ENCODE measurements at places on chromosomes 16 and 17. TPM values are rescaled to one million over a fixed set of nuclear protein-coding genes. Genes with fewer than 3 reads are reported as not detected.

The CFAP97D1 gene
- 0.08 TPM for polyA plus RNA-seq

The GNG13 gene
- polyA plus RNA-seq, result not detected

The CD7 gene
- 0.51 TPM for polyA plus RNA-seq

The SNAI3 gene
- polyA plus RNA-seq, result 1.0 TPM

DNA sequence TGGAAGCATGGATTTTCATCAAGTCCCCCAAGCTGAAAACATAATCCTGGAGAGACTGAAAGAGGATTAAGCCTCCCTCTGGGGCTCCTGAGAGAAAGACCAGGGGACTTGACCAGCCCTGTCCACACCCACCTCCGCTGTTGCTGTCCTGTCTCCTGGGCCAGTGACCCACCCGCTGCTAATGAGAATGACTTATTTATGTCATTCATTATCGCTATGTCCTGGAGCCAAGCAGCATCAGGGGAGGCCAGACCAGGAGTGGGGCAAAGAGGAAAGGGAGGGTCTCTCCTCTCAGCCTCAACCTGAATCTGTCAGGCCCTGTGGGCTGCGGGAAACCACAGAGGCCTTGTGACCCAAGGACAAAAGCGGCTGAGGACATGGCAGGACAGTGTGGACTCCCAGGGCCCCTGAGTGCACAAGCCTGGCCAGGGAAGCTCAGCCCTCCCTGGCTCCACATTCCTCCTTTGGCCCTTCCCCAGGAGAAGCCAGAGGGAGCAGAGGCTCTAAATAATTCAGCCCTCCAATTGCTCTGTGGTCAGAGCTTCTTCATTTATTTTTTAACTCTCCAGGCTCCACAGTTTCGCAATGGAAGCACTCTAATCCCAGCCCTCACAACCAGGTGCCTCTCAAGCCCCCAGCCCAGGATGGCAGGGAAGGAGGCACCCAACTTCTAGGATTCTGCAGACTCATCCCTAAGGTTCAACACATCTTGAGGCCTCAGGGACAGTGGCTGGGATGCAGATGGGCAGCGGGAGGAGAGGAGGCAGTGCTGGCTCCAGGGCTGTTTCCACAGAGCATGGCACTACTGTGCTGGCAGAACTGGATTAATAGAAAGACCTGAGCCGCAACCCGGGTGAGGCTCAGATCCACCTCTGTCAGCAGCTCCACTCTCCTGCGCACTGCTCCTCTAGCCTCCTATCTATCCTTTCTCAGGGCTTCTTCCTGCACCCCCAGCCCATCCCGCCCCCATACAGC lies 19.1 kb downstream of the CUEDC1 start:
- DNase-seq, result no peak

- DNase-seq, result no peak
Measured at GRCh38 chr17:32159586-32160438, 17.5 kb downstream of the RHOT1 start.

DNA sequence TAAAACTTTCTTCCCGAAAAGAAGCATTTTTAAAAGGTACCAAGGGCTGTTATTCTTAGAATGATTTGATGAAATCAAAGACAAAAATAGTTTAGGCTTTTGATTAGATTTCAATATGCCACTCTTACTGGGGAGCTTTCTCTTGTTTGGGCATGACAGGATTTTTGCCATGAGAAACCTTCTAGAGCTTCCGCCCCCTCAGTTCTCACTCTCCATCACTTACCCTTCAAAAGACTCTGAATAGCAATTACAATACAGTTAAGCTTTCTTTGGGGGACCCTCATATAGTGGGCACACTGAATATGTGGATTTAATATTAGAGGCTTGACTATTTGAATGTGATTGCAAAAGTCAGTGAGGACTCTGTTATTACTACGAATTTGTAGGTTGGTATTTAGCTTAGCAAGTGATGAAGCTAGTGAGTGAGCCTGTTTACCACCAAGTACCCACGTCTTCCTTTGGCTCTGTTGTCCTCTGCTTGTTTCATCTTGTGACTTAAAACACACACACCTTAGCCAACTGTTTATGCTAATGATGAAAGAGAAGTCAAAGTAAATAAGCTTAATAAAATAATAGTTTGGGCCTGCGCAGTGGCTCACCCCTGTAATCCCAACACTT lies 158.7 kb upstream of the TBX2 start:
- DNase-seq, result no peak

- DNase-seq, result no peak
Measured at GRCh38 chr17:41678907-41679739, 9.6 kb upstream of the EIF1 start.

DNA sequence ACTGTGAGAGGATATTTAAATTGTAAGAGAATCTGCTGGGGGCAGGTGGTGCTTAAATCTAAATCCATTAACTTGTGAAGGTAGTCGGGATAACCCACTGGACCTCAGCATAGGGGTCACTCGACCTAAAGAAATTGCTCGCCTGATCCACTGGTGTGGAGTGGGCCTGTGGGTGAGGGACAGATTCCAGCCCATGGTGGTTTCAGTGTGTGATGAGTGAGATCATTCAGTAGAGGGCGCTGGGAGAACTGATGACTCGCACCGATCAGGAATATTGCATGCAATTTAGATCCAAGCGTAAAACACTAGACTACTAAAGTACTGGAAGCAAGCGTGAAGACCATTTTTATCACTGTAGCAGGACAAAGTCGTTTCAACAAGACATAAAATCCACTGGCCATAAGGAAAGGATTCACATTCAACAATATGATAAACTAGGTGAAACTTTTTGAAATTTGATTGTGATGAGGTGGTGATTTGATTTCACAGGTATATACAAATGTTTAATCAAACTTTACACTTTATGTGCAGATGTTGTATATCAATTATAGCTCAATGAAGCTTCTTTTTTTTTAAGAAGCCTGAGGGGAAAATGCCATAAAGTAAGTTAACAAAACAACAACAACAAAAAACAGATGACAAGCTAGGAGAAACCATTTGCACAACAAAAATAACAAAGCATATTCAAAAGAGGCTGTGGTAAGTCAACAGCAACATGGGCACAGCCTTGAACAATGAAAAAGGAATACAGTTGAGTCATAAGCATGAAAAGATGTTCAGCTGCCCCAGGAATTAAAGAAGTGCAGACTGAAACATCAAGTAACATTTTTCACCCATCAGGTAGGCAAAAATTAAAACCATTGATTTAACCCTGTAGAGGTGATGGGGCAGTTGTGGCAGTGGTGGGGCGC lies 7.5 kb upstream of the TMEM170A start:
- DNase-seq, result peak; percentile 47

- no peak for DNase-seq
Measured at GRCh38 chr17:45436625-45437464, 4.2 kb upstream of the ARHGAP27 start.

Measured in left renal cortex interstitium (tissue), 4 donors.